ENCODE measurements at places on chromosomes 7 and 10.

DNA sequence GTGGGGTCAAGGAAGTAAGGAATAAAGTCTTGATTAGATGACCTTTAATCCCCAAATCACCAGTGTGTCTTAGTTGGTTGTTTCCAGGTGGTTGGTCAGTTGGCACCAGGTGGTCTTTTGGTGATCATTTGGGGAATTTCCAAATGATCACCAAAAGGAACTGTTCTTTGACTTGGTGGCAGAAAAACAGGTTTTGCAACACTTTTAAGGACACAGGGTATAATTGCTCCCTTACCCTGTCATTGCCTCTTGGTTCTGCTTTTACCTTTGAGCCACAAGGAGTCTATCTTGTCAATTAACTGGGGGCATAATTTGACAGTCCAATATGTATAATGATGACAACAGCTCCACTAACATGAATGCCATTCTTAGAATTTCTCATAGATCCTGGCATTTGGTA lies 104.2 kb downstream of the ADK start:
- no peak for DNase-seq

DNA sequence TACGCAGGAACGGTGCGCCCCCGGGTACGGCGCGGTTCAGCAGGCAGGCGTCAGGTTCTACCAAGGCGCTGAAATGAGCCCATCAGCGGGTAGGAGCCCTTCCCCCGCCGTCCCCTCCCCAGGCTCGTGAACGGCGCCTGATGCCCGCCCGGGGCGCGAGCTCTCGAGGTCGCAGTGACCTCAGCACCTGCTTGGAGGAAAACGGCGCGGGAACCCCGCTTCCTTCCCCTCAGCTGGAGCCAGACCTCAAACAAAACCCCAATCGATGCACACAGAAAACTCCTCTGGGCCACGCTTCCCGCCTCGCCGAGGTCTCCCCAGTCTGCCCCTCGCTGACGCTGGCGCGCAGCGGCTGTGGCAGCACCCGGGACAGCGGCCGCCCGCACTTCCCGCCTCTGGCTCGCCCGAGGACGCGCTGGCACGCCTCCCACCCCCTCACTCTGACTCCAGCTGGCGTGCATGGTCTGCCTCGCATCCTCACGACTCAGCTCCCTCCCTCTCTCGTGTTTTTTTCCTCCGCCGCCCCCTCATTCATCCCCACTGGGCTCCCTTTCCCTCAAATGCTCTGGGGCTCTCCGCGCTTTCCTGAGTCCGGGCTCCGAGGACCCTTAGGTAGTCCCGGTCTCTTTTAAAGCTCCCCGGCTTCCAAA lies 514 bp upstream of the GAD2 start:
- no peak for DNase-seq

GRCh38 chr7:22653951-22654350 lies 73.0 kb upstream of the IL6 start:
- no peak for DNase-seq

- no peak for DNase-seq
Measured at GRCh38 chr7:141709749-141710148, 1.6 kb downstream of the WEE2 start.

DNA sequence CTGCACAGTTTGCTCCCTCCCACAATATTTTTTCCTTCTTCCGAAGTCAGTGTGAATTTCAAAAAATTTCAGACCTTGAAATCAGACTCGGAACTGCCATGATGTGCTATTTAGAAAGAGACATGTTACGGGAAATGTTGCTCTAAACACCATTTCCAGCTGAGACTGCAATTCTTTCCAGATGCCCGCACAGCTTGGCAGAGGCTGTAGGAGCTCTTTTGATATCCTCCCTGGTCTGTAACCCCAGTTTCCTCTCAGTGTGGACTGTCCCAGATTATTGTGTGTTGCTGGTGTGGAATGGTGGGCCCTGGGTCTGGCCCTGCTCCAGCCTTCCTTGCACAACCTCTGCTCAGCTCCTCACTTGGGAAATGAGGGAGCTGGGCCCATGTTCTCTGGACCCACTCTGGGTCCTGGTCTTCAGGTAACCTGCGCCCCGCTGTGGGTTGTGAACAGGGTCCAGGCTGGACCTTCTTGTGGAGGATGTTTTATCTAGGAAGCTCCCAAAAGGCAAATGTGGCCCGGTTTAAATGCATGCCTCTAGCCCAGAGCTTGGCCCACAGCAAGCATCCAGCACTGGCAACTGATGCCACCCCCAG lies 172.8 kb upstream of the CXCL12 start:
- DNase-seq = no peak

GRCh38 chr10:132480356-132480755 lies 57.2 kb upstream of the INPP5A start:
- DNase-seq = no peak

GRCh38 chr10:30542001-30542894 lies 87.3 kb downstream of the LYZL2 start:
- DNase-seq = no peak

DNA sequence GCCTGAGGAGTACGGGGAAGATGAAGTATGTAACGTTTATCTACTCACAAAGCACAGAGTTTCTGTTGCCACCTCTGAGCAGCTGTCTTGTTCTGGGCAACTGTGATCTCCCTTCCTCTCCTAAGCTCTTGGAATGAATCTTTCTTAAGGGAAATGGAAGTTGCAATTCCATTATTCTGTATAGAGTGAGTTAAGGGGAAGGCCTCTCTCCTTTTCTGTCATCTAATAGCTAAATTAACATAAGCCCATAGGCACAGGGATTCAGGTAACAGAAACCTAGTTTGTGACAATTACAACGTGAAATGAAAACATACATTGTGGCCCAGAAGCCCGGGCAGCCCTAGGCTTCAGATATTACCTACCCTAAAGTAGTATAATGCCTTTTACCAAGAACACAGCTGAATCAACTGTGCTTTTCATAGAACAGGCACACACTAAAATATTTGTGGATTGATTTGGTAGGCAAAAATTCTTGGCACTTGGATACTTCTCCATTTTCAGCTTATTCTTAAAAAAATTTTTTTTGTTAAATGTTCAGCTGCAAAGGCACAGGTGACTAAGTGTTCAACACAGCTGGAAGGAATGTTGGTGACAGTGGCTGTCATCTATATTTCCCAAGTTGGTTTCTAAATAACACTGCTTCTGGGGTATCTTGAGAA lies 3.8 kb upstream of the PDCD4 start:
- no peak for DNase-seq

DNA sequence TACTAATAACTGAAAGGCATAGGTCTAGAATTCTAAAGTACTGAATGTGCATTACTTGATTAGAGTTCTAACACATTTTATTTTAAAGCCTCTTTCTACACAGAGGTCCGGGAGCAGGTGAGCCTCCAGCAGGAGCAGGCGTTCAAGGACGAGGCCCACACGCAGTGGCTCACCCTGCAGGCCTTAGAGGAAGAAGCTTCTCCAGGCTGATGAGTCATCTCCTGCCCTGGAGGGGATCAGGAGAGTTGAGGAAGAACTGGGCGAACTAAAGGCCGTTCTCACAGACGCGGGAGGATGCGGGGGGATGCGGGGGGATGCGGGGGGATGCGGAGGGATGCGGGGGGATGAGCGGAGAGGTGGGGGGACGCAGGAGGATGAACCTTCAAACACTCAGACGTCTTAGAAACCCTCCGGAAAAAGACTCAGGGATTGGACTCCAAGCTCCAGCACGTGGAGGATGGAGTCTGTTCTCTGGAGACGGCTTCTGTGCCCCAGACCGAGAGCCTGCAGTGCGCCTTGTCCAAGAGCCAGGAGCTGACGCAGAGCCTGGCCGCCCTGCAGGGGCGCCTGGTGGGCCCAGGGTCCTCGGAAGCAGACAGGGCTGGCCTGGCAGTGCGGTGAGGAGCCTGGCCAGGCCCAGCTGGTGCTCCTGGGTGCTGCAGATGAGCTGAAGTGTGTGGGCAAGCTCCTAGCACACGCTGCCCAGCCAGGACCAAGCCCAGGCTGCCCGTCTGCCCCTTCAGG lies 433.7 kb upstream of the TPK1 start:
- DNase-seq = no peak

- DNase-seq = no peak
Measured at GRCh38 chr10:96295475-96295874, 8.8 kb upstream of the DNTT start.

GRCh38 chr7:291373-292092 lies 1.6 kb downstream of the FOXL3 start:
- DNase-seq = no peak

DNA sequence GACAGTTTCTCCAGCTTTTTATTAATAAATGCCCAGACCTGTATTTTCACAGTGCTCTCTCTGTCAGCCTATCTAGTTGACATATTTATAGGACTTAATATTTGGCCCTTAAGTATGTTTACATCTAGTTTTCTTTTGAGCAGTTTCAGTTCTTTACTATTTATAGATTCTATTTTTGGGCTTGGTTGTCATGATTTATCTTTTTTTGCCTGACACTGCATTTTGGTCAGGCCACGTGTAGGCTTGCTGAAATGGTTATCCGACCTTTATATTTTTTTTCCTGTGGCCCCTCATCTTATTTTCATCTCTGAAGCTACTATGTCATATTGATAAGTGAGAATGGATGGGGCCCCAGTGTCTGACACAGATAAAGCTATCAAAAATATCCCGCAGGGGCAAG lies 515.4 kb upstream of the FZD8 start:
- DNase-seq = no peak

- DNase-seq = no peak
Measured at GRCh38 chr7:49001610-49002033, 77.3 kb downstream of the CDC14C start.

DNA sequence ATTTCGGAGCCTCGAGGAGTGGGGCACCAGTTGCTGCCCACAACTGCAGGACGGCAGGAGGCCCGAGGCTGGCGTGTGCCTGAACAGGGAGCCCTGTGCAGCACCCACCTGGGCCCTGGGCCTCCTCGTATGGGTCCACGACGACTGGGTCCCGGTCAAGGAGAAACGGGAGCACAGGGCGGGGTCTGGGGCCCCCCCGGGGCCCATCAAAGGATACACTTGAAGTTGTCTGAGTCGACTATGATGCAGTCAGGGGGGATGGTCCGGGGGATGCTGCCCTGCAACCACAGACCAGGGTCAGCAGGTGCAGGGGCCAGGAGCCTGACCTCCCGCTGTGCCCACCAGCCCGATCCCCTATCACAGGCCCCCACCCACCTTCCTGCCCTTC lies 28.5 kb upstream of the NKX6-2 start:
- no peak for DNase-seq

- no peak for DNase-seq
Measured at GRCh38 chr7:85025312-85025756, 161.5 kb downstream of the SEMA3D start.

GRCh38 chr10:21749788-21750187 lies 215.8 kb downstream of the MLLT10 start:
- no peak for DNase-seq

- DNase-seq = no peak
Measured at GRCh38 chr7:20232848-20233247, 15.7 kb upstream of the MACC1 start.

- DNase-seq = no peak
Measured at GRCh38 chr7:128941323-128941890, 3.7 kb downstream of the IRF5 start.

DNA sequence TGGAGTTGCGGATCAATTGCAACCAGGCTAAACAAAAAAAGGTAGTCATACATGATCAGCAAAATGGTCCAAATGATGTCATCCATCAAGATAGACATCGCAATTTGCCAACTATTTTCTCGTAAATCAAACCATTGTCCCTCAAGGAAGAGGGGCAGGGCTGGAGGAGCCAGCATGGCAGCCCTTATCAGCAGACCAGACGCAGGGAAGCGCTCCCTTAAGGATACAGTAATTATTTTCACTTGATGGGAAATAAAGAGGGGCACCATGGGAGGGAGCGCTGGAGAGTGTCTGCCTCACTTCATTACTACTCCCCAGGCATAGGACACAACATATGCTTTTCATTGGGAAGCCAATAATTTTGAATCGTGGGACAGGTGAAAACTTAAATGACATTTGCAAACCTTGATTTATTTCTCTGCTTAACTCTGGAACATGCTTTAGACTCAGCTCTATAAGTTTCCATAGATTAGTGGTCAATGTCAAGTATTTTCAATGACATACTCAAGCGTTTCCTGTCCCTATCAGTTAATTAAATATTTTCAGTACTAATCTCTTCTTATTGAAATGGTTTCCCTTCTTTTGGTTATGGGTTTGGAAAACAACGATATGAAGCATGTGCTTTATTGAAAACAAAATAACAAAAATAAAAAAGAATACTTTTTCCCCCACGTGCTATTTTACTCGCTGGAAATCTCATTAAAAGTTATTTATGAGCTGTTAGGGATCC lies 202.4 kb upstream of the HABP2 start:
- DNase-seq = no peak

- no peak for DNase-seq
Measured at GRCh38 chr7:47465191-47465590, 116.7 kb downstream of the TNS3 start.

DNA sequence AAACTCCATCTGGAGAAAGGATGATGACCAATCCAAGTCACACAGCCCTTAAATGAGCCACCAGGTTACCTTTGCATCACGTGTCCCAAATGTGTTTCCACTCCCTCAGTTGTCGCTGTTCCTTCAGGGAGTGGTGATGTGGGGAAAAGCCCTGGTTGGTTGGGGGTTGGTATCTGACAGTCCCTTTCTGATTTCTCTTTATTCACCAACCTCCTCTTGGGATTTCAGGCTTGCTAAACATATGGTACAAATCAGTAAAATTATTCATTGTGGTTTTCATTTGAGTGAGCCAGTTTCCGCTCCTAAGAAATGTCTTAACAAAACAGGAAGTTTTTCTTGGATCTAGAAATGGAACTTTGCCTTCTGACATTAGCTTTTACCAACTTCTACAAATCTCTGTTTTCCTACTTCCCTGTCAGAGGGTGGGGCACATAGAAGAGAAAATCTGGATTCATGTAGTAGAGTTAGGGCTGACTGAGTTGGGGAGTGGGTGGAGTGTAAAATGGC lies 40.0 kb upstream of the KMT2E start:
- DNase-seq = no peak

GRCh38 chr10:78433076-78433595 lies 399.5 kb downstream of the RPS24 start:
- DNase-seq = no peak

DNA sequence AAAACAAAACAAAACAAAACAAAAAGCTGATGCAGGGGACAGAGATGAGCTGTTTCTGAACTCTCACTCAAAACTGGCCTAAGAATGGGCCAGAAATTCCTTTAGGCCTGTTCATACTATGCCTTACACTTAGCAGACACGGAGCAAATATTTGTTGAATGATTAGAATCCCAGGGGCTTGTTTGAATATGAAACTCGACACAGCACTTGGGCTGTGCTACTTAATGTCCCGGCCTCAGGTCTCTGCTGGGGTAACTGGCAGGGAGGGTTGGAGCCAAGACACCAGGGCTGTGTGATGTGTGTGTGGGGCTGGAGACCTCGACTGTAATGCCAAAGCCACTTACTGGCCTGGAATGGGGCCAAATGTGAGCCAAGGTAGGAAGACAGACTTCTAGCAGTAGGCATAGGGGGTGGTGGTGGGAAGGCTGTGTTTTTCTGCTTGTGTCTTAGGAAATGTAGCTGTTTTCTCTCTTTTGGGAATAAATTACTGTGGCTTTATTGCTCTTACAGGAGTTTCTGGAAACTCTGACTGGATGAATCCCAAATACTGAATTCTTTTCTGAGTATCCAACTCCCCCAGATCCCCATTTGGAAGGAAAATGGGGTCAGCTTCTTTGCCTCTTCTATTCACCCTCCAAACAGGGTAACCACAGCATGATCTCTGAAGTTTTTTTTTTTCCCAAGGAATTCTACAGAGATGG lies 66.7 kb downstream of the EMX2 start:
- no peak for DNase-seq
